ENCODE measurements at places on chromosomes 3 and 15.

- DNase-seq: no peak
Measured at GRCh38 chr3:139299261-139300132, 44.3 kb upstream of the MRPS22 start.

DNA sequence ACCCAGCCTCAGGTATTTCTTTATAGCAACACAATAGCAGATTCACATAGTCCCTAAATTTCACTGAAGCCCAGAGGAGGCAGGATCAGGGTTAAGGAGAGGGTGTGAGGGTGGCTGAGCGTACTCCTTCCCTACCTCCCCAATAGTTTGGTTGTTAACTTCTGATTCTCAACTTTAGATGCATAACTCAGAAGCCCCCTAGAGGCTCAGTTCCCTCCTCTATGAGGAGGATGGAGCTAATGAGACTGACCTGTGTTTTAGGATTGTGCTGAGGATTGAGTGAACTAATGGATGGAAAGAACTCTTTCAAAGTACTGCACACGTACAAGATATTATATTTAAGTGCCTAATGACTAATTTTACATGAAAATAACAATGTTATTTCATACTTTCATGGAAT, 249.3 kb upstream of the SOX14 start:
- DNase-seq: no peak

GRCh38 chr15:66641485-66642315, 60.3 kb upstream of the SMAD6 start:
- no peak for DNase-seq

- DNase-seq: no peak
Measured at GRCh38 chr3:30855400-30856292, 38.8 kb downstream of the GADL1 start.

DNA sequence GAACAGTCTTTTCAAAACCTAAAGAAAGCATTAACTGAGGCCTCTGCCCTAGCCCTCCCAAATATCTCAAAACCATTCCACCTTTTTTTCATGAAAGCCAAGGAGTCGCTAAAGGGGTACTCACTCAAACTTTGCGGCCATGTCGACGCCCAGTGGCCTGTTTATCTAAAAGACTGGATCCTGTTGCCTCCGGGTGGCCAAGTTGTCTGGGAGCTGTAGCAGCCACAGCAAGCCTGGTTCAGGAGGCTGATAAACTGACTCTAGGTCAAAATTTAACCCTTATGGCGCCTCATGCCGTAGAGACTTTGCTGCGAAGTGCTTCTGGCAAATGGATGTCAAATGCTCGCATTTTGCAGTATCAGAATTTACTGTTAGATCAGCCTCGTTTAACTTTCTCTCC, 39.5 kb downstream of the ZBTB11 start:
- DNase-seq: no peak

DNA sequence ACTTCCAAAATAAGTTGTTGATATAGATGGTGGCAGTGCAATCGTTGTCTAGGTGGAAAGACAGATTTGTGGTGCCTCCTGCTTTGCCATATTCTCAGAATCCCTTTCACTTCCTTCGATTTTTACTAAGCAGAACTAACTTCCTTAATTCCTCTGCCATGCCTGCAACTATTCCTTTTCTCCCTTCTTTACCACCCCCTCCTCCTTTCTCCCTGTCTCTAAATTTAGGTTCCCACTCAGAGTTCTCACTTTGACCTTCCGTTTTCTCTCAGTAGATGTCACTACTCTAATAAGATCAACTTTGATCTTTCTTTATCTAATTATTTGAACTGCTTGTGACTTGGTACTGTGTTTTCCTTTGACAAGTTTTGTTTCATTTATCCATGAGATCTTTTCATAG, 351.2 kb downstream of the LPP start:
- no peak for DNase-seq

- no peak for DNase-seq
Measured at GRCh38 chr3:165820671-165821123, 16.5 kb downstream of the BCHE start.

- DNase-seq: no peak
Measured at GRCh38 chr3:40790746-40791145, 266.0 kb downstream of the ZNF621 start.

- DNase-seq: no peak
Measured at GRCh38 chr15:100891307-100892012, 11.8 kb downstream of the ALDH1A3 start.

DNA sequence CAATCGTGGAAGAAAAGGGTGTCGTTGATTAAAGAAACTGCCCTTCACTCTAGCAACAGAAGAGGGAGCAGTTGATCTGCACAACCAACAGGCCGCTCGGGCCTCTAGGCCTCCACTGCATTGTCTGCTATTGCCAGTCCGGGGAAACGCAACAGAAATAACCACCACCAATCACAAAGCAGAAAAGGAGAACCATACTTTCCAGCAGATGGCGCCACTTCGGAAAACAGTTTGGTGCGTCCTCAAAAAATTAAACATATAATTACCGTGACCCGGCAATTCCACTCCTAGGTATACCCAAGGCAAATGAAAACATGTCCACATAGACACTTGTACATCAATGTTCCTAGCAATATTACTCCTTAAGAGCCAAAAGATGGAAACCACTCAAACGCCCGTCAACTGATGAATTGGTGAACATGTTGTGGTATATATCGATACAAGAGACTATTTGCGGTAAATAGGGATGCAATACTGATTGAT, 154.1 kb downstream of the TJP1 start:
- DNase-seq: peak; percentile 5

DNA sequence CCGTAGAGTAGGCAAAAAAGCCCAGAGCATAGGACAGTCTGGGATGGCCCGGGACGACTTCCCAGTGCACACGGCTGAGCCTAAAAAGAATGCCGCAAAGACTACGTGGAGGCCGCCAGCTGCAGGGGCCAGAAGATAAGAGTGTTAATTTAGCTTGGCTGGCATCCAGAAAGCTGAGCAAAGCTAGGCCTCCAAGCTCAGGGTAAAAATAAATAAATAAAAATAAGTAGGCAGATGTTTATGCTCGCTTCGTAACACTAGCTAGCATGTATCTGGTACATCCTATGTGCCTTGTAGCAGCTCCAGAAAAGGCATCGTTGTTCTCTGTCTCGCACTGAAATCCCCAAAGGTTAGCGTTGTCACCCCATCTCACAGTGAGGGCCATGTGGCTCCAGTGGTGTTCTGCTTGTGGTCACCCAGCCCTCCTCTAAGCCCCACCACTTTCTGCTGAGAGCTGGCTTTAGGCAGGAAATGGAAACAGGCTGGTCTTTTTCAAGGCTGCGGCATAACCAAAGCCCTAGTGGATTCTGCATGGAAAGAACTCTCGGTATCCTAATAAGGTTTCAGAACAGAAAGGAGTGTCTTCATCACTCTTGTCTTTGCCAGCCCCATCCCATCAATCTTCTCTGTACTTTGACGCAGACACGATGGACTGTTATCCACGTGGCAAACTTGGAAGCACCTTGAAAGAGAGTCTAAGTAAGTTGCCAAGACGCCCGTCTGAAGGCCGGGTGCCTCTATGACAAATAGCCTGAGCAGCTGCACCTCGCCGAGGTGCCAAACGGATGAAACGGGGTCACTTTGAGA, 58.1 kb upstream of the MEF2A start:
- DNase-seq: no peak

DNA sequence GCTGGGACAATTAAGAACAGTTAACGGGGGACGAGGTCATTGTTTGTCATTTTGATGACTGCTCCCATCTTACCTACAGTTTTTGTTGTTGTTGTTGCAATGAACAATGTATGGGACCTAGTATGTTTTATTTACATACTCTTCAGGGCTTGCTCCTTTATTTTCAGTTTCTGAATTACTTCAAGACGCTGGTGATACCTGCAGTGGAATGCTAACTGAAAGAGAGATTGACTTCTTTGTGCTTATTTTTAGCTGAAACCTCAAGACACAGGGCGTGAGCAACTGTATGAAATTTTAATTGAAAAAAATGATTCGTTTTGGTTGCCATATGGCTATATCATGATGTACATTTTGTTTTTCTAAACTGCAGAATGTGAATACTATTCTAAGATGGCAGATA, 297.9 kb downstream of the EDEM1 start:
- no peak for DNase-seq

DNA sequence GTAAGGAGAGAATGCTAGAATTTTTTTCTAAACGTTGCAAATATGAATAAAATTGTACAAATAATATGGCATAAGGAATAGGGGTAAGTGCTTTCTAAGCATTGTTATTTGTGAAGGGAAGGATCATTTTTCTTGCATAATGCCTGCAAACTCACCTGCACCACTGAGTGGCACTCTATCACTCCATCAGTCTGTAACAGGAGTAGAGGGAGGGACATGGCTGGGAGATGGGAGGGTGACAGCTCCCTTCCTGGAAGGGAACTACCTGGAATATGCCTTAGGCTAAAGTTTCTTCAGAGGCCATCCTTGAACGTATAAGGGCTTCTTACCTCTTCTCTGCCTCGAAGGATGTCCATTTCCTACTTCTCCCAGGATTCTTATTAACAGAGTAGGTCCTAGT, 3.0 kb downstream of the NAALADL2 start:
- no peak for DNase-seq

DNA sequence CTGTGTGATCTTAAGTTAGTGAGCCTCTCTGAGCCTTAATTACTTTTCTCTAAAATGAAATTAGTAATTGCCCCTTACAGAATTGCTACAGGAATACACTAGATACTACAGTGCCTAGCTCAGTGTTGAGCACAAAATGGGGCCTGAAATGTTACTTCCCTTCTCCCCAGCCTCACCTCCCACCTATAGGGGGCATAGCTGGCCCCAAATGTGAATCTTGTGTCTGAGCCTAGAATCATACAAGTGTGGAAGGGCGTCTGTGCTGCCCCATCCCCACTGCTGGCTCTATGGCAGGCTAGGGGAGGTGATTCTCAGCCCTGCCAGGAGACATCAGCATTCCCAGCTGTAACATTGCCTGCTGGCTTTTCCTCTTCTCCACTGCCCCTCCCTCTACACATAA, 42.7 kb downstream of the IFT122 start:
- no peak for DNase-seq

- DNase-seq: no peak
Measured at GRCh38 chr3:87218560-87218959, 8.5 kb upstream of the CHMP2B start.

DNA sequence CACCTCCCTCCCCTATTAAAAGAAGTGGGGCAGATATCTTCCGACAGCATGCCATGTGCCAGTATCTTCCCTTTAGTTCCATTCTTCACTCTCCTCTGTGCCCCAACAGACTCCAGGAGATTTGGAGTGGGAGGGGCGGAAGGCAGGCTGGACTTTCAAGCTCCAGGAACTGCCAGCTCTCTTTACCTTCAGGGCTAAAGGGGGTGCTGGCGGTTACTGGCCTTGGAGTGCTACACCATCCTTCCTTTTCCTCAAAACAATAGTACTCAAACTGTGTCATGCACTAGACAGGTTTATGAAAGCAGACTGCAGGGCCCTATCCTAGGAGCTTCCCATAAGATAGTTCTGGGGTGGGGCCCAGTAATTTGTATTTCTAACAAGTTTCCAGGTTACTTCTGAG, 6.0 kb downstream of the LINS1 start:
- no peak for DNase-seq

GRCh38 chr3:52422669-52423068, 22.2 kb downstream of the SEMA3G start:
- no peak for DNase-seq

DNA sequence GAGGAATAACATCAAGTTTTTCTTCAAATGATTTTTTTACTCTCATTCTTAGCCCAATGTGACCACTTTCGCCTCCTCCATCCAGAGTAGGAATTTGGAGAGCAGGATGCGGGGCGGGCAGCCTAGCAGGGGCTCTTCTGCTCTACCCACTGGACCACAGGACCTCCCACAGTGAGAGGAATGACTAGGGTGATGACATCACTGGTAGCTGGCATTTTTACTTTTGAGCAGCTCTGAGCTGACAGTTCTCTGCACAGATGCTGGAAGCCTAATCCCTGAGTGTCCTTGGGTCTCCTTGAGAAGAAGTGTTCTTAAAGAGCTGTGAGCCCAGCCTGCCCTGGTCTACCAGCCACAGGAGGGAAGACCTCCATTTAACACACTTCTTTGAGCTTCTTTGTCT, 1.4 kb upstream of the HCN4 start:
- DNase-seq: no peak

GRCh38 chr3:94028093-94028837, at the start of gene STX19:
Gene STX19, minus strand, starts transcription at chr3:94028597. Its CDS starts 13,328 bp downstream, at chr3:94015269.
- no peak for DNase-seq

DNA sequence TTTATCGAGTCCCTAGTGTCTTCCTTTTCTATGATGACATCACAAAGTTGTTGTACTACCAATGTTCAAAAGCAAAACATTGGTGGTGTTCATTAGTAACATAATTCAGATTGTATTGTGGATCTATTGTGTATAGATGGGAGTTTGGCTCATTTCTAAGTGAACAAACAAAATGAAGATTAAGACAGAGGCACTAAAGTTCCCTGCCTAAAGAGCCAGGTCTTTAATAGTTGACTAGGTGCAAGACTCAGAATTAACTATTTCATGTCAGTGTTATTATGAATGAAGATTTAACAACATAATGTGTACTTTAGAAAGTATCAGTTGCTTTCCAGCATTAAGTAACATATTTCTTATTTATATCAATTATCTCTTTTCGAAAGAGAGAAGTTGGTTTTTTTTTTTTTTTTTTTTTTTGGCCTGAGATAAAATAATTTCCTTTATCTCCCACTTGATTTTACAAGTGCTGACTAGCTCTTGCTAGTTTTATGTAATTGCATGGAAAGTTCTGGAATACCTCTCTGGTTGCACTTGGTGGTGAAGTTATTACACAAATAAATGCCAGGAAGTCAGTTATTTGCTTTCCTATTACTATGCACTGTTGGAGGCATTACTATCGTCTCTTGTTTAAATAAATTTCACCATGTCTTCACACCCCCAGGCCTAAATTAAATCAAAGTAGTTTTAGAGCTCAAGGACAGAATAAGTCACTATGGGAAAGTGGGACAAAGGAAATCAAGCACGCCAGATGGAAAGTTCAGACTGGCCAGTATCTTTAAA, 48.7 kb downstream of the NAALADL2 start:
- no peak for DNase-seq

DNA sequence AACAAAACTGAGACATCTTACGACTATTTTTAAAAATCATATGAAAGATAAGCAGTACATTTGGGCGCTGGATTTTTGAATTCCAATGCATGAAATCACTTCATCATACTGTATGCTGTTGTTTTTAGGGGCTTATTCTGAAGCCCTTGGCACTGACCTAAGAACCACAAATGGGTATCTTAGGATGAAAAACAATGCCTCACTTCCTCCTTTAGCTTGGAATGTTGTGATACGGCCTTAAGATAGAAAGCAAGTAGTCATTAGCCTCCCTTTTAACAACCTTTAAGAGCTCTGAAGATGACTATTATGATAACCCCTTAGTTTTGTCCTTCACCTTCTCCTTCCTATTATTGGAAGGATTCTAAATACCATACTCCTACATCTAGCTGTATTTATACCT, 289.8 kb downstream of the ARPP21 start:
- no peak for DNase-seq

DNA sequence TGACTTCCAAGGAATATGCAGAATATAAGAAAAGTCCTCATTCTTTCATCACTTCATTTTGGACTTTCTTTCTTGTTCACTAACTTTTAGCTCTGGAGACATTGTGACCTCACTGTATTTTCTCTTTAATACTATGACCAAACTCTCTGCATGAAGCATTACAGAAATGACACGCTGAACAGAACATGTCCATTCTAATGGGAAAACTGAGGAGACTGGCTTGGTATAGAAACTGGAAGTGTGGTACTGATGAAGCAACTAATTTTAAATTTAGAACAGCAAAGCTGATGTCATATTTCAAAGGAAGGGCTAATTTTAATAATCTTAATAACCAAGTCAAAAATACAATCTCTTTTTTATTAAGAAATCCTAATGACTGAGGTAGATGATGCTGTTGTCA, 4.7 kb downstream of the DPH3 start:
- no peak for DNase-seq
